HT1080 (cell line): ENCODE measurements at places on chromosomes 7 and 10. TPM values are rescaled to one million over a fixed set of nuclear protein-coding genes. Genes with fewer than 3 reads are reported as not detected.

The NKX1-2 gene
- total RNA-seq = 0.05 TPM in 1 of 2 replicates, not detected in the other

The EVX1 gene
- total RNA-seq = not detected in 2 replicates

The HSPA12A gene
- total RNA-seq = 3.4 and 3.7 TPM in 2 replicates

The PRXL2A gene
- 0.07 and 0.39 TPM in 2 replicates for total RNA-seq

The UBE2H gene
- total RNA-seq = 44.8 and 48.6 TPM in 2 replicates

GRCh38 chr7:46385662-46386309, 464.7 kb upstream of the IGFBP3 start:
- DNase-seq = peak; percentile 87

DNA sequence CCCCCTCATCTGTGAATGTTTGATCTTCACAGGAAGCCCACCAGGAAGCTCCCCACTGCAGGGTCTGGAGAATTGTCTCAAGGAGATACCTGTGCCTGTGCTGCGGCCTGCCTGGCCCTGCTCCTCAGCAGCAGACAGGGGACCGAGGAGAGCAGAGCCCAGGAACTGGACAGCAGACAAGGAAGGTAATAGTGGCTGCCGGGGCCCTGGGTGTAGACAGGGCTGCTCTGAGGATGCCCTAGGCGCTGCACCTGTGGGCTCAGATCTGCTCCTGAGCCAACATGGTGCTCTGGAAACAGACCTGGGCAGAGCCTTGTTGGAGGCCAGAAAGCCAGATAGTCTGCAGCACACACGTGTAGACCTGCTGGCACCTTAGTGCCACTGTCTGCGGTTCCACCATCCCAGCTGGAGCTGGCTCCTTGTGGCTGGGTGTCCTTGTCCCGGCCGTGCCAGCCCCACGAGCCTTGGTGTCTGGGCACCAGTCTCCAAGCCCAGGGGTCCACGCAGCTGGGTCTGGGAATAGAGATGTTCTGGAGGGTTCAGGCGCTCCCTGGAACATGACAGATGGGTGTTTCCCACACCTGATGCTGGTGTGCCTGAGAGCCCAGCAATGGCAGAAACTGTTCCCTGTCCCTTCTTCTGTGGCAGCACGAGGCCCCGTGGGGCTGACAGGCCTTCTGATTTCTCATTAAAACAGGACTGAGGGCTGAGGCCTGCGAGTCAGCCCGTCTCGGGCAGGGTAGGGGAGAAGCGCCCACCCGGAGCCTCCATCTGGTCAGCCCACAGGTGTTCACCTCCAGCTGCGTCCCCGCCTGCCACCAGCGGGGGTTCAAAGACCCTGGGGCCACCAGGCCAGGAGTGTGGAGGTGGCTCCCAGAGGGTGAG, 44.7 kb downstream of the ZNF467 start:
- no peak for DNase-seq

The PNLIPRP2 gene
- total RNA-seq = not detected in 2 replicates

GRCh38 chr7:37109016-37109683, 339.5 kb downstream of the ELMO1 start:
- DNase-seq = no peak

- no peak for DNase-seq
Measured at GRCh38 chr10:124639646-124640045, 104.5 kb downstream of the FAM53B start.

- no peak for DNase-seq
Measured at GRCh38 chr10:11180228-11180627, 162.6 kb downstream of the CELF2 start.

The DLX5 gene
- 0.23 and 1.3 TPM in 2 replicates for total RNA-seq

The CCDC3 gene
- total RNA-seq = 0.17 and 0.48 TPM in 2 replicates

- peak; percentile 16 for DNase-seq
Measured at GRCh38 chr10:97723001-97723400, 9.5 kb downstream of the MARVELD1 start.

DNA sequence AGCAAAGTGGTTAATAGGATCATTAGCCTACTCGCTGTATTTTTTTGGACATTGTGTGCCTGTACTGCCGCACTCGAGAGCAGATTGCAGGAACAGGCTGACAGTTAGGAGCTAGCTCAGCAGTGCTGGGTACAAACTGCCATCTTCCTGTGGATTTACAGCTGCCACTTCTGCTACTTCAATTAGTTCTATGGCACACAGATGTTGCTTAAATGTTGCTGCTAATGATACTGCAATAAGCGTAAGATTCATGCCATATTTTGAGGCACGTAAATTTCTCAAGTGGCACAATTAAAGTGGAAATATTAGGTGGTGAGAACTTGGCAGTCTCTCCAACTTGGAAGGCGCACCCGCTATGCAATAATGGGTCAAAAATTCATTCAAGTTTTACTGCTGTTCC, 171.9 kb downstream of the EBF3 start:
- DNase-seq = no peak

- DNase-seq = no peak
Measured at GRCh38 chr7:31362401-31362800, 21.9 kb upstream of the NEUROD6 start.

- no peak for DNase-seq
Measured at GRCh38 chr7:88071994-88072714, 138.1 kb downstream of the ADAM22 start.

DNA sequence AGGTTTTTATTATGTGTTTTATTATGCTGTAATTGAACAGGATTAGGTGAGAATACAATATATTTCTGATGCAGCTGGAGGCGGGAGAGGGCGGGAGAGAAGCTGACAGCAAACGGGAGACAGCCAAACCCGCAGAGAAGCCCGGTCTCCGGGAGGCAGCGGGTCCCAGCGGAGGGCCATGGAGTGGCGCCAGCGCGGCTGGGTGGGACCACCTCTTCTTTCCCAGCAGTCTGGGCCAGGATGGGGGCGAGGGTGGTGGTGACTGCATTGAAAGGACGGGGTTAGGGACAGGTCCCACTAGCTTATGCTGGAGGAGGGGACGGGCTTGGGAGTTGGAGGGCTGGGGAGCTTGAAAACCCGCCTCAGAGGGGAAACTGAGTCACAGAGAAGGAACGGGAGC, 14.5 kb upstream of the KAZALD1 start:
- DNase-seq = no peak

GRCh38 chr10:122121059-122121458, 132.1 kb downstream of the TACC2 start:
- no peak for DNase-seq

DNA sequence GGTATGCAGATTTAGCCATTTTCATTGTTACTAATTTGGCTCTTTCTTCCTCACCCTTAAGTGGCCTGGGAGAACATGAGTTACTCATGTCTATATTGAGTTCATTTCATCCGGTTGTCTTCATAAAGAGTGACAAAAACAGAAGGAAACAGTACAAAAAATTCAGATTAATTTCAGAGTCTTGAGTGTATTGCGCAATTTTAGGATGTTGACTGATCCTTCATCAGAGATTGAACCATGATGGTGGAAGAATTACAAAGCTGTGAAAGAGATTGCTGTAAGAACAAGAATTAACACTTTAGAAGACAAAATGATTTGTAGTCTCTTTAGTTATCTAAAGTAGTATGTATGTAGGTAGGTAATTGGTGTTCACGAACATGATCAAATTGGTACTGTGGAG, 194.0 kb upstream of the PPP1R3A start:
- no peak for DNase-seq

The HECW1 gene
- 2.4 and 2.5 TPM in 2 replicates for total RNA-seq

DNA sequence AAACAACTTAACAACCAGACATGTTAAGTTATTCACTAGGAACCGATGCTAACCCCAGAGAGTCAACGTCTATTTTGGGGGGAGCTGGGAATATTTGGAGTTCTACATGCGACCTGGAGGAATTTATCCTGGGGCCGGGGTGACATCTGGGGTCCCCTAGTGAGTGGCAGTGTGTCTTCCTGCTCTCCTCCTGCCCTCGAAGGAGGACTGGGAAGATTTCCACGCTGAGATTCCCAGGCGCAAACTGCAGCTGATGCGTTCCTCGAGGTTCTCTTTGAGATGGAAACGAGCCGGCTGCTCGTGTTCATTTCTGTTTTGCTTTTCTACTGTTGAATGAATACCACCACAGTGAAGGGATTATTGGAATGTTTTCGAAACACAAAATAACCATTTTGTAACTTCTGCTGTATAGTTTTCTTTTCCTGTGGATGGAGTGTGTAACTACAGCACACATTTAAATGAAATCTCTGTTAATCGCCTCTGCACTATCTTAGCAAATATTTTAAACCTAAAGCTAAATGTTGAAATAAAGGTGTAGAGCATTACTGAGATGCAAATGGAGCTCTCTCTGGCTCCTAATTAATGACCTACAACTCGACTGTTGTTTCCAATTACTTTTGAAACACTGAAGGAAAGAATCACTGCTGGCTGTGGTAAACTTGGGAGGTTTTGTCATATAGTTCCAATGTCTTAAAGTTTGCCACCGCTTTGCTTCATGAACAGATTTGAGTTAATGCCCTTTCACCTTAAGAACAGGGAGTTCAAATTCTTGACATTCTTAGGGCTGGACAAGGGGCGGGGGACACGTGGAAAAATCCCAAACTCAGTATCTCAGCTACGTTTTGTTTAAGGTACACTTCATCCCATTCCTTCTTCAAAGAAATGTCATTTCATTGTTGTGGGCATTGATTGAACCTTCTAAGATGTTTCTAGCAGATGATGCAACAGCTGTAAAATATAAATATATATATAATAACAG, 21.1 kb downstream of the GATA3 start:
- no peak for DNase-seq

DNA sequence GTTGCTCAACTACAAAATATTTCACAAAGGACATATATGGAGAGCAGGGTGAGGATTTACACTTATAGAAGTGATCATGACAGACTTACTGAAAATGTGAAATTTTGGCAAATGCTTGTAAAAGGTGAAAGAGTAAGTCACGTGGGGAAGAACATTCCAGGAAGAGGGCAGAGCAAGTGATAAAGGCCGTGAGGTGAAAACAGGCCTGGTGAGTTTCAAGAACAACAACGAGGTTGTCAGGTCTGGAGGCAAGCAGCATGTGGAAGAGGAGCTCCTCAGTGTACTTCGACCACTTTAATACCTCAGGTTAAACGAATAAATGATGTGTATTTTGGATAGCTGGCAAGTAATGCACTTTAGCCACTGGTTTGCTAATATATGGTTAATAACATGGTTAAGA, 706.7 kb downstream of the PCDH15 start:
- DNase-seq = no peak

GRCh38 chr7:157760004-157760730, 423.4 kb downstream of the DNAJB6 start:
- no peak for DNase-seq

The AQP1 gene
- total RNA-seq = 0.10 TPM in 1 of 2 replicates, not detected in the other

DNA sequence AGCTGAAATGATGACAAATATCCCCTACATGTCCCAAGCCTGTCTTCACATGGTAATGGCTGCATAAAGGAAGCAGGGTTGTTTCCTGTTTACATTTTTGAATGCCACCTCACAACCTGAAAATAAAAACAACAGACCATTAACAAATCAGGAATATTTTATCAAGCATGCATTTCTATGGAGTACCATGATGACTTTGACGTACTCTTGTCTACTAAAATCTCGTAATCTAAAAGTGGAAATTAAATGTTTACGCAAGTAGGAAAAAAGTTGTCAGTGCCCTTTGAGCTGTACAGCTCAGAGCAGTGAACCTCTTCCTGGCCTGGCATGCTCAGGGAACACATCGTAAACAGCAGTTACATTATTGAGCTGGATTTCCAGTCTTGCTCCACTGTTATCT, 194.1 kb downstream of the INHBA start:
- no peak for DNase-seq

DNA sequence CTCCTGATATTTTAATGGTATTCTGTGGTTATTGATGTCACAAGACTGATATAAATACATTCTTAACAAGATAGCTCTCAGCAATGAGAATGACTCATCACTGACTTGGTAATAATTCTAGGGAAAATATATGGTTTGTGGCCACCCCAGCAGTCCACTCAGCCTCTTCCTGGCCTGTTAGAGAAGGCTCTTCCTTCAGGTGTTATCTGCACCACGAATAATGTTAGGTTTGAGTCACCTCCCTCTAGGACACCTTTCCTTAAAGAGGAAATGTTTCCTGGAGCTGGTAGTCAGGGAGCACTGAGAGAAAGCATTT, 163.3 kb downstream of the SVIL start:
- peak; percentile 91 for DNase-seq

- no peak for DNase-seq
Measured at GRCh38 chr7:151168003-151168786, 701 bp upstream of the GBX1 start.

DNA sequence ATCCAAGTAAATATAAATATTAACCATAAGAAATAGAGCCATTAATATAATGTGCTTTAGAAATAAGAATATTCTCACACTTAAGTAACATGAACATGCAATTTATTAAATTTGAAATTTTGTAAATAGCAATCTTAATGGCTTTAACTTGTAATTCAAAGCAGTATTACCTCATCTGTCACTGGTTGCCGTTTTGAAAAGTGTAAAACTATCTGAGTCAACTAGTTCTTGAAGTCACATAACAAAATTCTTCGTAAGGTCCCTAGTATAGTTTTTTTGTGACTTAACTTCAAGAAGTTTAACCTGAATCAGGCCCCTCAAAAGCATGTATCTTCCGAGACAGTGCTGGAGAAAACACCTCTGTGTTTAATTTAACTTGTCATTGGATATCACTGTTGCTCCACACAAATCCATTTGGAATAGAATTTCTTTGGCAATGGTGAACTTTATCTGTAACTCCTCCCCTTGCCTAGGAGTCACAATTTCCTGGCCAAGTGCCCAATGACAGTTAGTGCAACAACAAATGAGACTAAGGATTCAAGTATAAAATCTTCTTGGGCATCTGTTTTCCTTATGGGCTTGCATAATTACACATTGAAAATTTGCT, 47.1 kb downstream of the NT5C2 start:
- DNase-seq = peak; percentile 39

GRCh38 chr10:99758211-99758891, 24.1 kb upstream of the ABCC2 start:
- no peak for DNase-seq

The TLX1 gene
- total RNA-seq = not detected in 2 replicates

The CYP2C19 gene
- not detected in 2 replicates for total RNA-seq

The ZNF138 gene
- 5.5 and 5.6 TPM in 2 replicates for total RNA-seq

The DYDC2 gene
- 0.20 and 0.53 TPM in 2 replicates for total RNA-seq

- DNase-seq = no peak
Measured at GRCh38 chr10:31130406-31130805, 98.7 kb upstream of the ZNF438 start.

The BLVRA gene
- 22.0 and 22.6 TPM in 2 replicates for total RNA-seq

DNA sequence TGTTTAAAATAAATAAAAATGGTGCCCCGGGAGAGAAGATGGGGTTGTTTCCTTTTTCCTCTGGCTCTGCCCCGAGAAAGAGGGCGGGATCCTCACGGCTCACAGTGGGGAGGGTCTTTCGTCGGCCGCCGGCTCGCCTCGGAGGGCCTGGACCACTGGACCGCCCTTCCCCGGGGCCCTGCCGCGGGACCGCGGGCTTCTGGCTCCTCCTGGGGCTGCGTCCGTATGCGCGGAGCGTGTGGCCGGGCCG, 3.5 kb upstream of the IGF2BP3 start:
- no peak for DNase-seq

- no peak for DNase-seq
Measured at GRCh38 chr7:111511845-111512244, 50.4 kb downstream of the IMMP2L start.

GRCh38 chr7:388023-388960, 98.3 kb downstream of the FOXL3 start:
- no peak for DNase-seq

The CALML3 gene
- total RNA-seq = not detected in 2 replicates
